Omental fat pad (tissue), 4 donors: ENCODE measurements at places on chromosomes 6 and 20.
A peak's percentile ranks its signal among the peaks of the same experiment; 100 is the strongest.

DNA sequence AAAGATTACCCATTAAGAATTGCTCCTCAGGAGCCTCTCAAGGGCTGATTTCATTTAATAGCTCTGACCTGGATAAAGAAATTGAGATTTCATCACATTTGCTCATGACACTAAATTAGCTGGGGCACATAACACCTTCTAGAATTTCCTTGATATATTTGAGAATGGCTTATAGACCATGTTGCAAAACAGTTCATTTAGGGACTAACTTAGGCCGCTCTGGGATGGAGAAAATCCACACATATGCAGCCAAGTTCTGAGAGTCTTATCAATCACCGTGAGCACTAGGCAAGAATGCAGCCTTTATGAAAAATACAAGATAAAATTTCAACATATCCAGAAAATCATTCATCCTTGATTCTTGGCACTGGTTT is 91.0 kb upstream of the MCHR2 start:
- DNase-seq, result no peak

GRCh38 chr20:40493071-40493470 is 196.0 kb downstream of the MAFB start:
- peak; percentile 52 for DNase-seq

GRCh38 chr6:105645958-105646357 is 243.1 kb upstream of the PREP start:
- DNase-seq, result no peak

GRCh38 chr20:44810391-44811149 is at the start of gene RIMS4:
Gene RIMS4, minus strand, starts transcription at chr20:44810546. Its CDS starts 275 bp downstream, at chr20:44810271.
- DNase-seq, result no peak

GRCh38 chr6:45838451-45838850 is 177.2 kb downstream of the CLIC5 start:
- no peak for DNase-seq

- DNase-seq, result no peak
Measured at GRCh38 chr6:52568320-52568719, 8.5 kb downstream of the TRAM2 start.

DNA sequence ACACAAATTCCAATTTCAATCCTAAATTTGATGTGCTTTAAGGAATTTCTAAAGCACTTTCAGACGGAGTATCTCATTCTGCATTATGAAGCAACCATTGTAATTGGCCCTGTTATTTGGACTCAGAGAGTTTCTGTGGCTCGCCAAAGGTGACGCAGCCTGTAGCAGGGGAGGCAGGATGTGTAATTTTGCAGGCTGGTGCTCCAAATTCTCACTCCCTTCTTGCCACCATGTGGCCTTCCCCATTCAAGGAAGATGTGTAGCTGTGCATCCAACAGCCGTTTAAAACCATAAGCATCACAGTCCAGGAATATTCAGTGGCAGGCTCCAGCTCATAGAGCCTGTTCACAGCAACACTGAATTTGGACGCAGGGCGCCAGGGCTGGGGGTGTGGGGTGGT is 45.8 kb downstream of the AGPAT4 start:
- DNase-seq, result no peak

DNA sequence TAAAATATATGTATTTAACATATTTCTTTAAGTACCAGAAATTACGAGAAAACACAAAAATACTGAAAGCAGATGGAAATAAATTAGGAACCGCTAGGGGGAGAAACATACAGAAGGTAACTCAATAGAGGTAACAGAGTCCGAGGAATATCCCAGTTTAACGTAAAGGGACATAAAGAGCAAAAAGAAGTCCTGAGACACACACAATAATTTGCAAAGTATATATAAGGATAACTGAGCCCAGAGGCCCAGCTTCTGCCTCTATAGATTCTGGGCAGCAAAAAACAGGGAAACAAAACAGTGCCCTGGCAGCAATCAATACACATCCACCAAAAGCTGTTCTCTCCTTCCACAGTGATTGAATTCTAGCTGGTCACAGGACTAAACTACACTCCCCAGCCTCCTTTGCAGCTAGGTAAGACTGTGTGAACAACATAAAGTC is 15.1 kb downstream of the TBC1D32 start:
- no peak for DNase-seq

- no peak for DNase-seq
Measured at GRCh38 chr6:100433726-100434435, 30.8 kb downstream of the SIM1 start.

DNA sequence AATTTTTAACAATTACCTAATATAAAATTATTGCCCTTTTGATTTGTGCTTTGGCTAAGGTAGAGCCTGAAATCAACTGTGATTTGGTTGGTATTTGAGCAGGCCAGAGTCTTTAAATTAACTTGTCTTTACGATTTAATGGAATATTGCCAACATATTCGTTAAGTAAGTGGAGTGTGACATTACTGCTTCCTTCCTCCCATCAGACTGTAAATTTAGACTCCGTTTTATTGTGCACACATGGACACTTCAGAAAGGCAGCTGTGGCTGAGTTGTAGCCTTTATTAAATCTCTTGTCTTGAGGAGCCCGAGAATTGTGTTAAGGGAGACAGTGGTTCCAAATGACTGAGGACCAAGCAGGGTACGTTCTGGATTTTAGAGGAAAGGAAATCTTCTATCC is 57.4 kb downstream of the CAP2 start:
- no peak for DNase-seq

- no peak for DNase-seq
Measured at GRCh38 chr6:135673501-135674309, 176.2 kb upstream of the AHI1 start.

- no peak for DNase-seq
Measured at GRCh38 chr6:163200694-163201093, 213.8 kb upstream of the QKI start.

GRCh38 chr6:46906776-46907175 is 15.0 kb downstream of the ADGRF5 start:
- DNase-seq, result no peak

DNA sequence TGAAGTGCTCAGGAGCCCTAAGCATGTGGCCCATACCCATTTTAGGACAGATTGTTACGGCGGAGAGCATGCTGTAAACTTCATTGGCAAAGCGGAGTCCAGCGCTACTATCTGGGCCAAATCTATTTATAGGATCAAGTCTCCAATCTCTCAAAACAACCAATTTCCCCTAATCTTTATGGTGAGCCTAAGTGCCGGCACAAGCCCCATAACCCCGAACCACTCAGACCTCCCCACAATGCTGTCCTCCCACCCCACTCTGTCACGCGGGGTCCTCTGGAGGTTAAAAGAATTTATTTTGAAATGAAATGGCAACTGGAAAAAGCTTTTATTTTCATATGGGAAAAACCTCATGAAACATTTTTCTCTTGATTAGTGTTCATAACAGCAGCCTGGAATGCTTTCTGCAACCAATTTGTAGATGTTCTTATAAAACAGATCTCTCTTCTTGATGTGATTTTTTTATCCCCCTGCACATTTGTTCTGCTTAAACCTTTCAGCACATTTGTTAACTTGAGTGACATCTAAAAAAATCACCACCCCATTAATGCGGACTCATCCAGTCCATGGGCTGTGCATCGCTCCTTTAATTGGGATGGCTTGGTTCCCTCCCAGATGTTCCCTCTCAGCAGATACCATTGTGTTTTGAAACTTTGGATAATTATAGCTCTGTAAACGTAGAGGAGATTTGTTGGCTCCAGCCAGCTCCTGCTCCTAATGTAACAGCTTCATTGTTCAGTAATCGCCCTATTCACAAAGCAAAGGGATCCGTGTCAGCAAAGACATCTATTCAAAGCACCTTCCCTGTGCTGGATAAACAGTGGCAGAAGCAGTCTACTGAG is 323.6 kb downstream of the CD83 start:
- no peak for DNase-seq

DNA sequence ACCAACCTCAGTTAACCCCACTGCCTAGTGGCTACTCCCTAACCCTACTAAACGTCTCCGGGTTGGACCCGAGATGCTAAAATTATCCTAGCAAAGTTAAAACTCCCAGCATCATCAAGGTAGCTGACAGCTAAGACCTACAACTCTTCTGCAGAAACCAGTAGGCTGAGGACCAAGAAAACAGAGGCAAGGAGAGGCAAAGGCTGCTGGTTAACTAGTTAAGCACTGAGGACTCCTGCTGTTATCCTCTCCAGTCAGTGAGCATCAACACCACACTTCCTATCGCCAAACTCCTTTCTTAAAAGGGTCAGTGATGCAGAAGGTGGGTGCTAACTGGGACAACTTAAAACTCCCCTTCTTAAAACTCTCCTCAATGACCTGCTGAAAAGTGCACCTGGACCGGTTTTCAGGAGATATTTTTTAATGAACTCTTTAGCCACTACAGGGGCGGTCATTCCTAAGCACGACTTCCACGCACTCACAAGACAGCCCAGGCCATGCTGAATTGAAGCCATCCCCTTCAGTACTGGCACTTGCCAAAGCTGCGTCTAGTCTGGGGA is 1.7 kb downstream of the TRERF1 start:
- DNase-seq, result no peak

- no peak for DNase-seq
Measured at GRCh38 chr6:111011360-111012142, 29.7 kb downstream of the RPF2 start.

GRCh38 chr20:53962388-53962787 is 108.0 kb downstream of the BCAS1 start:
- no peak for DNase-seq

DNA sequence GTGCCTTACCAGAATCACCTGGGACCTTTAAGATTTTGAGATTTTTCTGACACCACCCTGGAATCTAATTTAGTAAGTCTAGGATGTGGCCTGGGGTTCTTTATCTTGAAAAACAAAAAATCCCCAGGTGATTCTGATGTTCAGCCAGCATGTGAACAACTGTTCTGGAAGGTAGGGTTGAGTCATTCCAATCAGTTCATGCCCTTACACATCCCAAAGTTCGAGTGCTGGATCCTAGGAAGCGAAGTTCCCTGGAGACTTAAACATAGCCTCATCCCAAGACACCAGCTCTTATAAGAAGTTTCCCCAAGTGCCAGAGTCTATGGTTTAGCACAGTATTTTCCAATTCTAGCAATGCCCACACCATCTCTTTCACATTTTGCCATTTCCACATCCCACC is 6.3 kb upstream of the TSHZ2 start:
- DNase-seq, result no peak

DNA sequence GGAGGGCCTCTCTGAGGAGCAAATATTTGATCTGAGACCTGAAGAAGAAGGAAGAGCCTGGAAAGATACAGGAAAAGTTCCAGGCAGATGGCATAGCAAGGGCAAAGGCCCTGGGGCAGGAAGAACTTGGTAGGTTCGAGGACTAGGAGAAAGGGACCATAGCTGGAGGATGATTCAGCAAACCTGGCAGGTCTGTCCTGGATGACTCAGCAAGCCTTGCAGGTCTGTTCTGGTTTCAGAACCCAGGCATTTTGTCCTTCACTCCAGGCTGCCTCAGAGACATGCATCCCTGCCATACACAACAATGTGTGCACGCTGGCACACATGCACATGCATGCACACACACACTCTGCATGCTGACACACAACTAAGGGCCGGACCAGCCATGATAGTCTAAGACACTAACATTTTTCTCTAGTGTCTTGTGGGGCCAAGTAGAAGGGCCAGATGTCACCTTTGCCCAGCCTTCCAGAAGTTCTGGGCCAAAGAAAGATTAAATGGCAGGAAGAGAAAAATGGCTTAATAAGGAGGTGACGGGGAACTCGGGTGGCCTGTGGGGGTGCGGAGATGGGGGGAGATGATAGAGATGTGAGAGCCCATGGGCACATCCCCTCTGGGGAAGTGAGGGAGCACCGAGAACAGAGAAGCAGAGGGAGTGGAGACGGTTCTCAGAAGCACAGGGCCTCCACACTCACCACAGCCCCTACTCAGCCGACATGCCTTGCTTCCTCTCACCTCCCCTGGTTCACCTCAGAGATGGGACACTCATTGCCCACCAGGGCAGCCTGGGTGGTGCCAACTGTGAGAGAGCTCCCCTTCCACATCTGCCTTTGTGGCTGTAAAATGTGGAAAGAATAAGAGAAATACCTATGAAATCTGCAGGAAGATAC is 15.4 kb upstream of the TRIB3 start:
- DNase-seq, result no peak

- no peak for DNase-seq
Measured at GRCh38 chr6:148239215-148239614, 103.4 kb upstream of the SASH1 start.

DNA sequence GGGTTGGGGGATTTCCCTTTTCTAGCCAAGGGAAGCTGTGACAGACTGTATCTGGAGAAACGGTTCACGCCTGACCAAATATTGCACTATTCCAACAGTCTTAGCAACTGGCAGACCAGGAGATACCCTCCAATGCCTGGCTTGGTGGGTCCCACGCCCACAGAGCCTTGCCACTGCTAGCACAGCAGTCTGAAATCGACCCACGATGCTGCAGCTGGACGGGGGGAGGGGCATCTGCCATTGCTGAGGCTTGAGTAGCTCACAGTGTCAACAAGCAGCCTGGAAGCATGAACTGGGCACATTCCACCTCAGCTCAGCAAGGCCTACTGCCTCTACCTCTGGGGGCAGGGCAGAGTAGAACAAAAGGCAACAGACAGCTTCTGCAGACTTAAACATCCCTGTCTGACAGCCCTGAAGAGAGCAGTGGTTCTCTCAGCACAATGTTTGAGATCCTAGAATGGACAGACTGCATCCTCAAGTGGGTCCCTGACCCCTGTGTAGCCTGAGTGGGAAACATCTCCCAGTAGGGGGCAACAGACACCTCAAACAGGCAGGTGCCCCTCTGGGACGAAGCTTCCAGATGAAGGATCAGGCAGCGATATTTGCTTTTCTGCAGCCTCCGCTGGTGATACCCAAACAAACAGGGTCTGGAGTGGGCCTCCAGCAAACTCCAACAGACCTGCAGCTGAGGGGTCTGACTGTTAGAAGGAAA is 89.9 kb upstream of the ECI2 start:
- no peak for DNase-seq

DNA sequence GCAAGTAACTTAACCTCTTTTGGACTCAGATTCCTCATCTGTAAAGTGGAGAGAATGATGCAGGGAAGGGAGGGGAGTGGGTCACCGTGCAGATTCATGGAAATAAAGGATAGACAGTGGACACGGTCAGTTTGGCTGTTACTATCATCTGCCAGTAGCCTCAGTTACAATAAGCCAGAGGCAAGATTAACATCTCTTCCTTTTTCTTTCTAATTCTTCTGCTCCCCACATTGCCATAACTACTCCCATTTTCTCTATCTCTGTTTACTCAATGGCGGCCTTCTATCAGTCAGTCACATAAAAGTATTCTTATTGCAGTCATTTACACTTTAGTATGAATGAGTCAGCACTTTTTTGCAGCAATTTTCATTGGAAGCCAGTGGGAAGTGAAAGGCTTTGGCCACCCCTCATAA is 49.2 kb downstream of the PPP1R16B start:
- DNase-seq, result no peak

- no peak for DNase-seq
Measured at GRCh38 chr6:168364793-168365421, 45.3 kb upstream of the DACT2 start.
